ENCODE measurements at places on chromosomes 2 and 18.

DNA sequence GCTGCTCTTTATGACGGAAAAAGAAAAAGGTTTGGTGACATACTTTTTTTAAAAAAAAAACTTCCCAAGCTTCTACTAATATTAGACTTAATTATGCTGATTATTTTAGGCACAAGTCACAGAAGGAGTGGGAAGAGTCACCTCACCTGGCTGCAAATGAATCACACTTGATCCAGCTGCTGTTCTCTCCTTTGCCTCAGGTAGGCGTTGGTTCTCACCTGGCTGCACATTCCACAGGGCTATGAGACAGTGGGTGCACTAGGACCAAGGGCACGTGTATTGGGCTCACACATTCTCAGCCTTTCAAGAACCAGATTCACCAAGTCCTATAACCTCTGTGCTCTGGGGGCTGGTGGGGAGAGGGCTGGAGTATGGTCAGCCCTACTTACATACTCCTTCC is 93.3 kb downstream of the TGFA start:
- no peak for DNase-seq

DNA sequence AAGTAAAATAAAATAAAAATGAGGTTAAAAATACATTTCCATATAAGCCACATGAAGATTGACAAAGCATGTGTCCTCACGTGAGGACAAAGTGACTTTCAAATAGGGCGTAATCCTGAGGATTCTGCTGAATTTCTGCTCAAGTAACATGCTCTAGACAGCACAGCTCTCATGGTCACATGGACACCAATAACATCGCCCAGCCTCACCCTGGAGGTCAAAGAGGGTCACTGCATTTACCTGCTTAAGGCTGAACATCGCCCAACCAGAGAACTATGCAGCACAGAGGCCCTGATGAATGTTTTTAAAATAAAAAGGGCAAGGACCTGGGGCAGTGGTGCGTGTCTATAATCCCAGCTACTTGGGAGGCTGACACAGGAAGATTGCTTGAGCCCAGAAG is 30.2 kb downstream of the TGFBRAP1 start:
- DNase-seq, result peak; percentile 12

DNA sequence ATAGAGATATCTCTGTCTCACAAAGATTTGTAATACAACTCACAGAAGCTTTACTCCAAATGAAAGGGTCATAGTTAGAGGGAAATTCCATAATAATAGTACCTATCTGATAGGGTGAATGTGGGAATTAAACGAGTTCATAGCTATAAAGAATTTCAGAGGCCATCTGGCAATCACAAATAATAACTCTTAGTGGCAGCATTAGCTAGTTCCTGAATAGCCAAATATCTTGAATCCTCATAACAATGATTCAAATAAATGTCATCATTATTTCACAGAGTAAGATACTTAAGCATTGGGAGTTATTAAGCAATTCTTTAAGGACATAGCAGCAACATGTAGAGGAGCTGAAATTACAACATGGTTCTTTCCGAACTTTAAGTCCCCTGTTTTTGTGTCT is 1265.0 kb upstream of the PIK3C3 start:
- no peak for DNase-seq

DNA sequence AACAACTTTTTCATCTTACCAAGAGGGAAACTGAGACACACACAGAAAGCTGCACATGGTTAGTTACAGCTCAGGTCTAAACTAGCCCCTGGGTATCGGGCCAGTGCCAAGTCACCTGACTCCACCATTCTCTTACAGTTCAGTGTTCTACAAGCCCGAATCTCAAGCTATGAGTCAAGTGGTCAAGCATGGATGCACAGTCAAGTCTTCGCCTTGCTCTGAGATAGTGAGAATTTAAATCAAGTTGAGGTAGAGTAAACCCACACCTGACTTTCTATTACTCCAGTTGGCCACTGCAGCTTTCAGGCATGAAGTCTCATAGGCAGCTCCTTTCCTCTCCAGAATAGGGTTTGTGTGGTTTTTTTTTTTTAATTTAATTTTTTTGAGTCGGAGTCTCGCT is 34.5 kb upstream of the ARL5A start:
- peak; percentile 95 for DNase-seq

GRCh38 chr2:50374711-50375110 is 657.2 kb downstream of the NRXN1 start:
- DNase-seq, result no peak

DNA sequence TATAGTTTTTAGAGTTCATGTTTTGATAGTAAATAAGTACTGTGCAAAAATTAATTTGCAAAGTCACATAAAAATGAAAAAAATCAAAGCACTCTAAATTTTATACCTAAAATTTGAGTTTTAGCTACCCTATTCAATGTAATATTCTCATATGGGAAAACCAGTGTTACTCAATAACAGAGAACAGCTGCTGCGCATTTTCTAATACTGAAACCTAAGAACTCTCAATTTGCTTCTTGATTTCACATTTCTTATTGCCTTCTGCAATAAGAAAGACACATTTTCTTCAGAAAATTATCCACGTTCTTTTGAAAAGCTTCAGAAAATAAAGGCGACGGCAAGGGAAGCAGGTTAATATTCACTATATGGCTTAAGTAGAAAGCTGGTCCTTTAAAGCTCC is 199.1 kb upstream of the CCDC150 start:
- peak; percentile 33 for DNase-seq

GRCh38 chr18:25019086-25019860 is 332.7 kb downstream of the ZNF521 start:
- DNase-seq, result no peak

GRCh38 chr2:12287220-12287751 is 429.4 kb upstream of the TRIB2 start:
- DNase-seq, result peak; percentile 51

- no peak for DNase-seq
Measured at GRCh38 chr2:201859949-201860348, 53.6 kb downstream of the CDK15 start.

- no peak for DNase-seq
Measured at GRCh38 chr18:48138660-48139430, 208.4 kb upstream of the SMAD2 start.

- no peak for DNase-seq
Measured at GRCh38 chr18:10062302-10063300, 148.8 kb downstream of the VAPA start.

GRCh38 chr2:177589186-177589585 is 196.6 kb downstream of the AGPS start:
- no peak for DNase-seq

GRCh38 chr2:15788455-15788829 is 151.9 kb upstream of the MYCN start:
- DNase-seq, result no peak

- no peak for DNase-seq
Measured at GRCh38 chr2:46939626-46940359, 24.2 kb upstream of the MCFD2 start.

GRCh38 chr2:178105566-178105965 is 6.7 kb upstream of the RBM45 start:
- no peak for DNase-seq

GRCh38 chr2:182763311-182763912 is 47.4 kb downstream of the DNAJC10 start:
- DNase-seq, result peak; percentile 48

DNA sequence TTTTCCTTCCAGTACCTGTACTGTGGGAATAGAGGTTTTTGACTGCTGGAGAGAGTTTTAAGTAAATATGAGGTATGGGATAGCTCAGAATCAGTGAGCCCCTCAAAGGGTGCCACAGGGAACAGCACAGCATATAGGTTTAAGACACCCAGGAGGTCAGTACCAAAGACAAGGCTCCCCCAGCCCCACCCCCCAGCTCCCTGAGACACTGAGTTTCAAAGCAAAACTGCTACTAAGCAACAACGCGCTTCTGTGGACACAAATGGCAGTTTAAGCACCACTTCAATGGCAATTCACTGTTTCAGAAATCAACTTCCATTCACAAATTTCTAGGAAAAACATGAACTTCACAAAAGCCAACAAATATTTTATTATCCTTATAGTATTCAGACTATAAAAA is 15.2 kb downstream of the E2F6 start:
- DNase-seq, result no peak

DNA sequence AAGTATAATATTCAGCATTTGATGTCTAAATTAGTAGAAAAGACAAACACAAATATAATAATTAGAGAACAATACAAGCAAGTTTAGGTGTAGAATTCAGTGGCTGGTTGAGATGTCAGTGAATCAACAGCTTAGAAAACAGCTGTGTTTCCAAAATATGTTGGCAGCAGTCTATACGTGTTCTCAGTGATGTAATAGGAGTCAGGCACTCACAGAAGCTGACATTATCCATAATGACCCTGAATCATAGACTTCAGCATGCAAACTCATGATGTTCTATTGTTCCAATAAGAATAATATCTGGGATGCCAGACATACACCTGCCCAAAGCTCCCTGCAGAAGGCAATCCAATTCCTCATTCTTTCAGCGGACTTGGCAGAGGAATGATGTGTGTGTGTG is 164.7 kb downstream of the SLC8A1 start:
- no peak for DNase-seq

DNA sequence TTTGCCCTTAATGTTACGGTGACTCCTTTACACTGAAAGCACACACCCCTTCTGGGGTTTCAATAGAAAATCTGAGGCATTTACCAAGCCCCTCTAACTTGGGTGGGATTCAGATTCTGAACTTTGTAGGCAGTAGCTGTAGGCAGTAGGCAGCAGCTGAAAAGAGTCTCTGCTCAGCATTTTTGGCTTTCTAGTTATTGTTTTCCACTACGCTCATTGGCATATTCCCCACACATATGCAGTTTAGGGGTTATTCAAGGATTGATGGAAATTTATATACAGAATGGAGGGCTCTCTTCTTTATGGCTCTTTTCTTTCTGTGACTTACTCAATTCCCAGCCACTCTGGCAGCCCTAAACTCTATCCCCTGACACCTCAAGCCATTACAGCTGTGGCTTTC is 232.7 kb upstream of the REV1 start:
- no peak for DNase-seq

DNA sequence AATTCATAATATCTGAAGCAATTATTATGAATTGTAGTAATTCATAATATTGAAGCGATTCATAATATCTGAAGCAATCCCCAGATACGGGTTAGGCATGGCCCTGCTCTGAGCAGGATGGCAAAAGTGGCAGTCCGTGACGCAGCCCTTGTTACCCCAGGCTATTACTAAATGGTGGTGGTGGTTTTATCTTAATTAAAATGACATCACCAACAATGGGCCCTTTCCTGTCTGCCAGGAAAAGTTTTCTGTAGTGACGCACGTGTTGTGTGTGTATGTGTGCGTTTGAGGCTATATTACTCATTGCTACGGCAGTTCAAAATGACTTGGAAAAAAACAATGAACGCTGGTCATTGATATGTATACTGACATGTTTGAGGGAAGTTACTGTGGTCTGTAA is 10.6 kb upstream of the MOCOS start:
- no peak for DNase-seq

DNA sequence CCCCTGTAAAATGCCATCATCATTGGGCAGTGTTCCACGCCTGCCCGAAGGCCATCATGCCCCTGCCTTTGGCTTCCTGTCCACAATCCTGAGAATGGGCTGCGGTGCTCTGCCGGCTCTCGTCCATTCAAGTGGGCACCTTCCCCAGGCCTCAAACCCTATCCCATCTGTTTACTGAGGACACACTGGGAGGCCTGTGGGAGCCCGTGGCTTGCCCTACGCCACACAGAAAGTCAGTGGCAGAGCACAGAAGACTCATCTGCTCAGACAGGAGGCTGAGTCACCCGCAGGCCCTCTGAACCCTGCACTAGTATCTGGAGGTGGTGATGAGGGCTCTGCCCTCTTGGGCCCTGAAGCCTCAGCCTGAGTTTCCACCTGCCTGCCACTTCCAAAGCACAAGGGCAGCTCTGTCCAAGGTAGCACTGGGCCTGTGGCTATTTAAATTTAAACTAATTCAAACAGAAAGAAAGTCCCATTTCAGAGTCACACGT is 19.1 kb upstream of the ANKRD53 start:
- DNase-seq, result no peak

DNA sequence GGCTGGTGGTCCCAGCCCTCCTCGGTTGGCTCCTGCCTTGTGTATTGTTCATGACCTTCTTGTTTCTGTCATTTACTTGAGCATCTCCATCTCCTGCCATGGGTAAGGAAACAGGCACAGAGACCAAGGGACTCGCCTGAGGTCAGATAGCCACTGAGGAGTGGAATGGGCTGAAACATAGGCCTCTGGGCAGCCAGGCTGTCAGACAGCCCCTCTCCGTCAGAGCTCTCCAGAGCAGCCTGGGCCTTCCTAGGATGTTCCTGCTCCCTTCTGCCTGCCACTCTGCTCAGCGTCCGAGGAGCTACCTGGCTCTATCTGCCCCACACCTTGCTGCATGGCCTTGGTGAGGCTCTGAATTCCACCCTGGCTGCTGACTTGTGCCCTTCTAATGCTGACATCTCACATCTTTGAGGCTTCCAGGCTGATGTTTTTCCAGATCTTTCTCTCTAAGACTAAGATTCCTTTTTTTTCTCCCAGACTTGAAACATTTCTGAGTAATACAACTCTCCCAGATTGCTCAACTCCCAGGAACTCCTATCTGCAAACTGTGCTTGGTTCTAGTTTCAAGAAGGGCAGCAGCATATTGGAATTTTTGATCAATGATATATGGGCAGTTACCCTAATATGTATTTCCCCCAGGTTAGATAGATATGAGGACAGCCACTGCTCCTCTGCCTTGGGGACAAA is 67.7 kb downstream of the MCFD2 start:
- DNase-seq, result no peak

DNA sequence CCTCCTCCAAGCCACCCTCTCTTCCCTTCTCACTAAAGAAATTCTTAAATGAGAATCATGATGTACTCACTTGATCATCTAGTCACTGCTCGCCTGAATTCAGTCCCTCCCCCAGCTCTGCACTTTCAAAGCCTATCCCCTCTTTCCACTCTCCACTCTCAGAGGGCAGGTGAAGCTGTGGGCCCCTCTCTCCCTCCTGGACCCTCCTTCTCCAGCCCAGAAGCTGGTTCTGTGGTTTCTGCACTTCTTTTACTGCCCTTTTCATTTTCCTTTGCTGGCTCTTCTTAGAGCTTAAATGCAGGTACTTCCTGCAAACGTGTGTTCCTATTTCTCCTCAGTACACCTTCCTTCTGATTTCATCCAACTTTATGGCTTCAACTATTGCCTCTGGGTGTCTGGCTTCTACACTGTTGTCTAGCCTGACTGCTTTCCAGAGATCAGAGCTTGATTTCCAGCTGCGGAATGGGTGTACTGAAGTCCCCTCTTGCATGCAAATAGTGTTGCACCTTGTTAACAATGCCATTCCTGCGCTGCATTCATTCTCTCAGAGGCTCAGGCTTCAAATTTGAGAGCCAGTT is 15.3 kb upstream of the TXNDC2 start:
- DNase-seq, result no peak
